Activated T-cell treated with anti-CD3 and anti-CD28 coated beads, Interleukin-2, amount 50 U/mL, for 4 hours (primary cell): ENCODE measurements at places on chromosomes 1 and 21.

GRCh38 chr1:197660389-197660788 is 114.9 kb downstream of the DENND1B start:
- no peak for DNase-seq

GRCh38 chr1:190338829-190339228 is 138.8 kb downstream of the BRINP3 start:
- DNase-seq, result no peak

DNA sequence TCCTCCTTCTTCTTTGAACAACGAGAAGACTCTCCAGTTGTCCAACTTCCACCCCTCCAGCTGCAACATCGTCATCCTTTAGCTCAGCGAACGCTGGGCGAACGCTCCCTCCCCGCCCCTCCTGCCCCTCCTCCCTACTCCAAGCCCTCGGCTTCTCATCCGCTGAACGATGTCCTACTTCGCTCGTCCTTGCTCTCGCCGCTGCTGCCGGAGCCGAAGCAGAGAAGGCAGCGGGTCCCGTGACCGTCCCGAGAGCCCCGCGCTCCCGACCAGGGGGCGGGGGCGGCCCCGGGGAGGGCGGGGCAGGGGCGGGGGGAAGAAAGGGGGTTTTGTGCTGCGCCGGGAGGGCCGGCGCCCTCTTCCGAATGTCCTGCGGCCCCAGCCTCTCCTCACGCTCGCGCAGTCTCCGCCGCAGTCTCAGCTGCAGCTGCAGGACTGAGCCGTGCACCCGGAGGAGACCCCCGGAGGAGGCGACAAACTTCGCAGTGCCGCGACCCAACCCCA is at the start of gene BCAN:
Gene BCAN (plus strand): TSS at position 357 of the 504 bp plus-strand sequence. CDS start 3,938 bp downstream, outside the sequence.
- no peak for DNase-seq

DNA sequence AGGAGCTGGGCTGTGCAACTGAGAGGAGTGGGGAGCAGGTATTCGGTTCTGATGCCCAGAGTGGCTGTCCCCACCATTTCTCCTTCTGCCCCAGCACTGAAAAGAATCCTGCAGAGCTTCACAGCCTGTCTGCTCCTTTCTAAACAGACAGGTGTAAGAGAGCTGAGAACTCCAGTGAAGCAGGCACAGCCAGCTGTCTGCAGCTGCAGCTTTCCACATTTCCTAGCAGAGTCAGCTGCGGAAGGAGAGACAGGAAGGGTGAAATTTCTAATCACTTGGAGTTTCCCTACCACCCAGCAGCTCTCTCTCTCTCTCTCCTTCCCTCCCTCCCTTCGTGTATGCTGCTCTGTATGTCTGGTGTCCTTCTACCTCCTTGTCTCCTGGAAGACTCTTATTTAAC is 40.5 kb upstream of the GJB5 start:
- no peak for DNase-seq

DNA sequence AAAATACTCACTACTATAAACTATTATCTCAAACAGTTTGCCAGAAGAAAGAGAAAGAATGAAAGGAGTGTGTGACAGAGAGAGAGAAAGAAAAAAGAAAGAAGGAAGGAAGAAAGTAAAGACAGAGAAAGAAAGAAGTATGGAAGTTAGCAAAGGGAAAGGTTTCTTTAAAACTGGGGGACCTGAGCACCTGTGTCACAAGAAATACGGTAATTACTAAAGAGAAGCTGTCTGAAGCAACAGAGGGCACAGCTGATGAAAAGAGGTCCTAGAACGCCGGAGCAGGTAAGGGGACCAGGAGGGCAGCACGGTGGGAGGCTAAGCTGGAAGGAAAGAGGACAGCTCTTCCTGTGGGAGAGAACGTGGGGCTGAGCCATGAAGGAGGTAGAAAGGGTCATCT is 163.6 kb downstream of the DSCAM start:
- no peak for DNase-seq

DNA sequence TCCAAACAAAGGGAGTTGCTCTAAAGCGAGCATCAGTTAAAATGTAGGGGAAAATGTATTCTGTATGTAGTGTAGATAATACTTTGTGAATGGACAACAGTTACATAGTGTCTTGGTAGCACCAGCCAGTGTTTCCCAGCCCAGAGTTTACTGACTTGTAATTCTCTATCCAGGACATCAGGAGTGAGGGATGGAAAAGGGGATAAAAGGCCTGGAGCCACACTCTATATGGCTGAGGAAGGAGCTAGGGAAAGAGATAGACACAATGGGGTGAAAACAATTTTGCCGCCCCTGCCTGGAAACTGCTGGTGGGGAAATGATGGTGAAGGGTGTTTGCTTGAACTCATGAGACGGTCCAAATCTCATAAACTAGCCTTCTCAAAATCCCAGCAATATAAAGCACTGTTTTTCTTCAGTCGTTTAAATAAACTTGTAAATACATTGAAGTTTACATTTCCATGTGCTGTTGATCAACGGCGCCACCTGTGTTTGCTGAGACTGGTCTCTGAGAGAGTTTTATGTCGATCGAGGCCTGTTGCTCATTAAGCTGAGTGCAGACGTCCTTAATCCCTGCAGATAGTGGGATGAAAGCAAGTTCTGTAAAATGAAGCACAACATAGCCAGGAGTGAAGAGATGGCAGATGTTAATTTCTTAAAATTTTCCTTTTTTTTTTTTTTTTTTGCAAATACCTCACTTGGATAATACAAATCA is 27.9 kb upstream of the AGO1 start:
- no peak for DNase-seq

DNA sequence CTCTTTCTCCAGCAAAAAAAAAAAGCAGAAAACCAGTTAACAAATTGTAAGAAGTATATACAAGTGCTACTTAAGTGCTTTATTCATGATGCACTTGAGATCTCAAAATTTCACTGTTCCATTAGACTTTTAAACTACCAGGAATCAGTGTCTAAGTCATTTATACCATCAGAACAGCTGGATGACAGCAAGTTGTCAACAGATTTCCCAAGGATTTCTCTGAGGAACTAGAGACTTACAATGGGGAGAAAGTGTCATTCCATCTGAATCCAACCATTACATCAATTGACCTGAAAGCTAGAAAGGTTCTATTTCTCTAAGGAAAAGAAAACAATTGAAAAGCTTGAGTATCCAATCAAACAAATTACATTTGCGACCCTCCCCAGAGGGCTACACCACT is 43.8 kb downstream of the USH2A start:
- DNase-seq, result no peak

DNA sequence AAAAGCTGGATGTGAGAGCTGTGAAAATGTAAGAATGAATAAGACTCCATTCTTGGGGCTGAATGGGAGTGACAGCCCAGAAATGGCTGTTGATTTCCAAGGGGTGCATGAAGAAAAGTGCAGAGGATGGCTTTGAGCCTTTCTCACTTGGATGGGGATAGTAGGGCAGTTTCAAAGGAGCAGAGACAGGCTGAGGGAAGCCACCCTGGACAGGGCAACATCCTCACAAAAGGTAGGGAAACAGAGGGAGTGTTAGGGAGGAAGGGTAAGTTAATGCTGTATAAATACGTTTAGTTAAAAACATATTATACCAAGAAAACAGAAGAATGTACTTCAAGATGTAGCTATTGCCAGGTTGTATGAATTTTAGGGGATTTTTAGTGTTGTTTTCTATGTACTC is 38.1 kb downstream of the GADD45A start:
- no peak for DNase-seq

- DNase-seq, result no peak
Measured at GRCh38 chr21:31235671-31236450, 108.2 kb downstream of the TIAM1 start.

DNA sequence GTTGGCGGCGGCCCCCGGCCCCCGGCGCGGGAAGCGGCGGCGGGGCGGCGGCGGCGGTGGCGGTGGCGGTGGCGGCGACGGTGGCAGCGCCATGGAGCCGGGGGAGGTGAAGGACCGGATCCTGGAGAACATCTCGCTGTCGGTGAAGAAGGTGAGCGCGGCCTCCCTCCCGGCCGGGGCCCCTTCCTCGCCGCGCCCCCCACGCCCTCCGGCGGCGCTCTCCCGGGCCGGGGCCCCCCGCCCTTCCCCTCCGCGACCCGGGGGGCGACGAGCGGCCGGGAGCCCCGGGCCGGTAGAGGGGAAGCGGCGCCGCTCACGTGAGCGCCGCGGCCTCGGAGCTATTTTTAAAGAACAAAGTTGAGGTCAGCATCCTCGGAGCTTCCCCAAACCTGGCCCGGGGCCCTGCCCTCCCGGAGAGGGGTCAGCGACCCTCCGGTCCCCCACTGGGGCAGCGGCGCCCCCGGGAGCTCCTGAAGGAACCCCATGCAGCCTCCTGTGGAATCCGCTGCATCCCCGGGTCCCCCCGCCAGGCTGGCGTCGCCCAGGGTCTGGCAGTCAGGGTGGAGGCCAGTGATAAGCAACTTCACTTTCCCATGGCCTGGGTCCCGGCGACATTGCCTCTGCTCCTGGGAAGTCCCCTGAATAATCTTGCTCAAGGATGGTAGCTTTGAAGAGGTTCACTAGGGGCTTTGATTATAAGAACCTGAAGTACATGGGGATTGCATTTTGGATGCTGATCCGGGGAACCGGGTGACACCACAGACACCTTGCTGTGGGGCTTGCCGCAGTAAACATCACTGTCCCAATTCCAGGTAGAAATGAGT is 560 bp downstream of the PLEKHM2 start:
- peak; percentile 29 for DNase-seq

DNA sequence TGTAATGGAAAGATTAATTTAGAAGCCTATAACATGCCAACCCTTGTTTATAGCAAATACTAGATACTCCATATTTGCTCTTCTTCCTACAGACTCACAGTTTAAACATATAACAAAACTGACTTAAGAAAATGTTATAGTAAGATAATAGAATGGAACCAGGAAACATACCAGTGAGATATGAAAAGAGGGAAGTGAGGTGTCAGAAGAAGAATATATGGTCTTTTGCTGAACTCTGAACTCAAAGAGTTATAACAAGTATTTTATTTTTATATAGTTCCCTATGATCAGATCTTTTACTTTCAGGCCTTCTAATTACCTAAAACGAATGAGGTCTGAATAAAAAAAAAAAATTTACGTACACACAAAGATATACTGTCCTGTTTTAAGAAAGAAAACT is 20.9 kb downstream of the TMED5 start:
- DNase-seq, result no peak

GRCh38 chr1:153394391-153394790 is 3.5 kb upstream of the S100A8 start:
- DNase-seq, result no peak

DNA sequence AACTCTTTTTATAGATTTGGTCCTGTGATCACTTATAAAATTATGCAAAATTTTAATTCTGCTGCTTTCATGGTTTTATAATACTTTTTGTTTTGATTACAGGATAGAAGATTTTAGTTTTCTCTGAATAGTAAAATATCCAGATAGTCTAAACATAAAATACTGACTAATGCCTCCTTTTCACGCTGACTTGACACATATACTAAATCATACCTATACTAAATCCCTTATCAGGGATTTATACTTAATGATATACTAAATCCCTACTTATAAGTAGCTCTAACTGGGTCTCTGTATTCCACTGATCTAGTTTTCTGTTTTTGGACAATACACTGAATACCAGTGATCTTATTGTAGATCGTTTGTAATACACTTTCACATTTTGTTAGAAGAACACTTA is 128.0 kb downstream of the USP25 start:
- DNase-seq, result no peak

GRCh38 chr1:27993241-27993640 is 33.5 kb downstream of the XKR8 start:
- DNase-seq, result no peak

DNA sequence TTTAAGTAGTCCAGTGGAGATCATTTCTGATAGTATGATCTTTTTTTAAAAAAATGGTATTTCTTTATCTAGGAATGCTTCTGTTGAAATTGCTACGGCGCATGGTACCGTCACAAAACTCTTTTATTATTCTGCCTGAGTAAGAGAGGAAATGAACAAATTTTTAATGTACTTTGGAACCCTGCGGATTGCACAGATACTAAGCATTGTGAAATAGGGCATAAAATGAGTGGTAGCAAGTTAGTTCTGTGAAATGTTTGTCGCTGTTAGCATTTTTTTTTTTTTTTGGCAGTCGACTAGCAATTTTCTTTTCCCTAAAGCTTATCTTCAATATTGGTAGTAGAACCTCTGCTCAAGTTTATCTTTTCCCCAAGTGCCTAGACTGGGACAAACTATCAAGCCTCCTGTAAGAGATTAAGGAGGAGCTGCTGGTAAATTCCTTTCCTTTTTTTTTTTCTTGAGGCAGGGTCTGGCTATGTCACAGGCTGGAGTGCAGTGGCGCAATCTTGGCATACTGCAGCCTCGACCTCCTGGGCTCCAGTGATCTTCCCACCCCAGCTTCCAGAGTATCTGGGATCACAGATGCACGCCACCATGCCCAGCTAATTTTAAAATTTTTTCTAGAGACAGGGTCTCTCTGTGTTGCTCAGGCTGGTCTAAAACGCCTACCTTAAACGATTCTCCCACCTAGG is 2.2 kb downstream of the ITSN1 start:
- no peak for DNase-seq

GRCh38 chr1:24932725-24933294 is 2.7 kb upstream of the RUNX3 start:
- DNase-seq, result no peak

- DNase-seq, result no peak
Measured at GRCh38 chr21:45127937-45128336, 53.6 kb downstream of the ADARB1 start.

GRCh38 chr21:43304206-43304605 is 122.7 kb downstream of the SIK1 start:
- DNase-seq, result no peak

GRCh38 chr1:227950735-227951346 is 3.1 kb upstream of the WNT9A start:
- no peak for DNase-seq

DNA sequence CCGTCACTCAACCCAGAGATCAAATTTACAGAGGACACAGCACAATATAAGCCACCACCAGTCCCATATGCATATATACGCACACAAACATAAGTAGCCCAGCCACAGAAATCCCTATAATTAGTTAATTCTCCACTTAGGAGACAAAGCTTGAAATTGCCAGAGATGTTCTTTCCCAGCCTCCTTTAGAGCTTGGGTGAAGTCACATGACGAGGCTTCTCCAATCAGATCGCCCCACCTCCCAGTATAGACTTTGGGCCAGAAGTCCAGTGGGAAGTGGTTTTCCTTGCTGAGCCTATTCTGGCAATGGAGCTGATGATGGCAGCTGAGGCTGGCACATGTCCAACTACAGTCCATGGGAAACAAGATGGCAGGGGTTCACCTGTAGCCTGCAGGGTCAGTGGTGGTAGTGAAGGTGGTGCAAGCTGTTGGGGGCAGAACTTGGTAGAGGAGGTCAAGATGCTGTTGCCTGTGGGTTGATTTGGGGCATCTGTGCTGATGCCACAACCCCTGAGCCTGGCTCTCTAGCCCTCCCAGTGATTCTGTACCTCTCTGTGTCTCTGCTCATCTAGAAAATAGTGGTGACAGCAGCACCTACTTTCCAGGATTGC is 535.9 kb downstream of the MATN1 start:
- no peak for DNase-seq

DNA sequence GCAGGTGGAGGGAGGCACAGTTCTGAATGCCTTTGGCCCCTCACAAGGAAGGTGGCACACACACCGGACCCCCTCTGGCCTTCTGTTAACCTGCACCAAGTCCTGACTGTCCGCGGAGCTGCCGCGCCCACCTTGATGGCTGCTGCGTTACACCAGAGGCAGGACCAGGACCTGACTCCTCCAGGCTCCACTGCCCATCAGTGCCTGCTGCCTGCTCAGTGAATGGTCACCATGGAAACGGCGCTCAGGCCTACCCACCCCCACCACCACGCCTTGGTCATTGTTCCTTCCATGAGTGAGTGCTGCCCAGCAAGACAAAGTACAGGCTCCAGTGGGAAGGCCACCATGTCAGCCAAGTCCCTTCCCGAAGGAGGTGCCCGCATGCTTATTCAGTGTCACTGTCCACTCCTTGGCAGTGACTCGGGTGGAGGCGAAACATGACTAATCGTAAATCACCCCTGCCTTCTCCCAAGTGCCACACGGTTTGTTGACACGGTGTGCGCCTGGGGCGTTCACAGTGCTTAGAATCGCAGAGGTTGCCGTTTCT is 57.3 kb downstream of the SLC37A1 start:
- no peak for DNase-seq
